Activated CD4-positive, alpha-beta T cell treated with anti-CD3 and anti-CD28 coated beads for 36 hours (primary cell): ENCODE measurements at places on chromosomes 1 and 21. TPM values are rescaled to one million over a fixed set of nuclear protein-coding genes. Genes with fewer than 3 reads are reported as not detected.
A peak's percentile ranks its signal among the peaks of the same experiment; 100 is the strongest.

Gene CASQ2
- not detected for total RNA-seq

DNA sequence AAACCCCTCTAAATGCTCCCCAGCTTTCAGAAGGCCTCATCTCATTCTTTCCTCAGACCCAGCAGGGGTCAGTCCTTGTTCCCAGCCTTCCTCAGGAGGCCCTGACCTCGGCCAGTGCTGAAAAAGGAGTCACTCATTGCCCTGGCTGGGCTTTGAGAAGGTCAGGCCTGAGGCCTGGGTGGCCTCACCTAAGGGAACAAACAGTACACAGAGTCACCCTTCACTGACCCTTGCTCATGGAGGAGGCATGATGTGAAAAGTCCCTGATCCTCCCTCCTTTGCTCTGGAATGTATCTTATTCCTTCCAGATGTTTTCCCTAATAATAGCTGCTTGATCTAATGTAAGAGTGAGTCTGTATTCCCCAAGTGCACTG, 117.7 kb upstream of the SLC44A3 start:
- peaks cover 2% of the 10 kb centered on the region for H3K27me3 ChIP-seq
- H3K36me3 ChIP-seq = no peaks in the 10 kb centered on the region
- no peak overlapping the region for H3K4me3 ChIP-seq
- H3K27ac ChIP-seq = no peak overlapping the region

Gene UQCRHL
- total RNA-seq = 1.9 TPM

DNA sequence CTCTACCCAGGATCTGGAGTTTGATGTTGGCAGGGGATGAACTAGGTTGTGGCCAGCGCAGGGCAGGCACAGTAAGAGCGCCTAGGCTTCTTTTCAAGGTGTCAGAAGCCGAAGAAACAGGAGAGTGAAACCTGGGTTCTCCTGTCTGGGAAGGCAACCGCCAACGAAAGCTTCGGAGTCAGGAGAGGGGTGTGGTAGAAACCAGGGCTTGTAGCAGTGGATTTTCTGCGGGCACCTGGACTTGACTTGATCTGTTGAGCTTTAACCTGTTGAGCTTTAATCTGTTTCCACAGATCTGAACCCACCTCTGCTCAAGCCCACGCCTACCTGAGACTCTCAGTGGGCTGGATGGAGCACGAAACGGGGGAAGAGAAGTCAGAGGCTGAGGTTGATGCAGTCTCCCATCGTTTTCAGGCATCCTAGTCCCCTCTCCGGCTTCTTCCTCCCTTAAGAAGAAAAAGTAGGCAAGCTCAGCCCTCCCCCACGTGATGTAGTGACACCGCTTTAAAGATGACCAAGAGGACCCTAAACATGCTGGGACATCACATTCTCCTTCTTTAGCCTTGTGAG, 9.3 kb downstream of the HLX start:
- H3K36me3 ChIP-seq = no peaks in the 10 kb centered on the region
- H3K27me3 ChIP-seq = peaks cover 74% of the 10 kb centered on the region
- H3K27ac ChIP-seq = no peak overlapping the region

Gene LMOD1
- total RNA-seq = not detected

Gene C1orf185
- total RNA-seq = not detected

DNA sequence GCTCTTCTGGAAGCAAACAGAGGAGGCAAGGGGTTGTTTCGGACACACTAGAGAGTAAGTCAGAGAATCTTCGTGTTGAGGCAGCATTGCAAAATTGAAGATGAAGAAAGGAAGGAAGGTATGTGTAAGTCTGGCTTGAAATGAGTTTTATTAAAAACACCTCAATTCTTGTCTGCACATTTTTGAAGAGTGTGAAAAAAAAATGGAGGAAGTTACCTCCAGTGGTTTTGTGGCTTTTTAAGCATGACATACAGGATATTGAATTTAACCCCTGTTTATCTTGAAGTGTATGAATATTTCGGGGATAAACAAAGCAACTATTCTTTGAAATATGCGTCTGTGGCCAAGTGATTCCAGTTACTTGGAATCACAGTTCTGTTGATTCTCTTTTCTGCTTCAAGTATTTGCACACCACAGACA, 203.2 kb upstream of the SGIP1 start:
- H3K36me3 ChIP-seq = peaks cover 28% of the 10 kb centered on the region
- H3K27me3 ChIP-seq = no peaks in the 10 kb centered on the region
- DNase-seq = no peak
- H3K4me1 ChIP-seq = peaks cover 44% of the 10 kb centered on the region
- peak overlapping the region; percentile 88 for H3K27ac ChIP-seq
